ENCODE measurements at places on chromosomes 16 and 17. TPM values are rescaled to one million over a fixed set of nuclear protein-coding genes. Genes with fewer than 3 reads are reported as not detected.

The RCVRN gene
- total RNA-seq, result not detected

The CRISPLD2 gene
- 36.2 TPM for total RNA-seq

The SLC6A4 gene
- total RNA-seq, result not detected

The GLIS2 gene
- 2.9 TPM for total RNA-seq

The GPRC5C gene
- total RNA-seq, result 0.25 TPM

The KRTAP9-2 gene
- not detected for total RNA-seq

The GP1BA gene
- not detected for total RNA-seq

All from GM23248 (cell line).